Activated CD4-positive, alpha-beta memory T cell treated with anti-CD3 and anti-CD28 coated beads for 36 hours (primary cell): ENCODE measurements at places on chromosomes 11 and 22. TPM values are rescaled to one million over a fixed set of nuclear protein-coding genes. Genes with fewer than 3 reads are reported as not detected.

- no peak overlapping the region for H3K27ac ChIP-seq
- no peaks in the 10 kb centered on the region for H3K27me3 ChIP-seq
- no peak overlapping the region for H3K4me3 ChIP-seq
- peaks cover 41% of the 10 kb centered on the region for H3K4me1 ChIP-seq
- DNase-seq, result peak; percentile 69
Observed at GRCh38 chr22:46758867-46759290, 3.6 kb upstream of the TBC1D22A start.

GRCh38 chr11:123584737-123585136 is 69.7 kb downstream of the SCN3B start:
- no peak overlapping the region for H3K27ac ChIP-seq
- no peaks in the 10 kb centered on the region for H3K27me3 ChIP-seq
- H3K36me3 ChIP-seq, result peaks cover 1% of the 10 kb centered on the region
- H3K4me1 ChIP-seq, result peaks cover 5% of the 10 kb centered on the region
- H3K4me3 ChIP-seq, result no peak overlapping the region
- no peak for DNase-seq

DNA sequence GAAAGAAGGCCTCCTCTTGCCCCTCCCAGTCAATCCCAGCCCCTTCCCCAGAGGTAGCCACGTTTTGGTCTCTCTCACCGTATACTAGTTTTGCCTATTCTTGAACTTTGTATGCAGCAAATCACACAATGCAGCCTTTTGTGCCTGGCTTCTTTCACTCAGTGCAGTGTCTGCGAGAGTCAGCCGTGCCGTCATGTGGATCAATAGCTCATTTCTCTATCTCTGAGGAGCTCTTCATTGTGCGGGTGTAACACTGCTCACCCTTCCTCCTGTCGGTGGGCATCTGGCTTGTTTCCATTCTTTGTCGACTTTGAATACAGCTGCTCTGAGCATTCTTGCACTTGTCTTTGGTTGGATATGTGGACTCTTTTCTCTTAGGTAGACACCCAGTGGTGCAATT is 146.5 kb downstream of the CACNA1I start:
- no peaks in the 10 kb centered on the region for H3K27me3 ChIP-seq
- H3K27ac ChIP-seq, result no peak overlapping the region
- no peak for DNase-seq
- H3K4me1 ChIP-seq, result peaks cover under 1% of the 10 kb centered on the region

GRCh38 chr22:20565079-20565734 is 57.8 kb downstream of the MED15 start:
- peak overlapping the region; percentile 21 for H3K27ac ChIP-seq
- H3K36me3 ChIP-seq, result peaks cover 60% of the 10 kb centered on the region
- H3K4me3 ChIP-seq, result no peak overlapping the region
- no peaks in the 10 kb centered on the region for H3K27me3 ChIP-seq
- DNase-seq, result peak; percentile 38

DNA sequence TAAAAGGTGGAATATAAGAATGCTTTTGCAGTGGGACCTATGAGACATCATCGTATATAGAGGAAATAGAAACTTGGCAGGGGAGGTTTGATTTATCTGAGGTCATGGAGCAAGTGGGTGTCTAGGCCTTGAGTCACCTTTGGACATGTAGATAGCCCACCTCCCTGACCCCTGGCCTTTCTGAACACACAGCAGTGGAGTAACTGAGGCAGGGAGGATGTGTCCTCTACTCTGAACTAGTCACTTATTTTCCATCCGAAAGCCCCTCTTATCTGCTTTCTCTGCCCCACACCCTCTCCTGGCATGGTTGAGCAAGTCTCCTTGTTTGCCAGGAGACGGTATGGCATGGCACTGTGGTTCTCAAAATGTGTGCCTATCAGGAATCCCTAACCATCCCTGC is 7.9 kb downstream of the CD82 start:
- DNase-seq, result peak; percentile 62
- H3K36me3 ChIP-seq, result peaks cover 42% of the 10 kb centered on the region
- H3K27me3 ChIP-seq, result no peaks in the 10 kb centered on the region
- peak overlapping the region; percentile 57 for H3K4me3 ChIP-seq
- H3K27ac ChIP-seq, result peak overlapping the region; percentile 99

DNA sequence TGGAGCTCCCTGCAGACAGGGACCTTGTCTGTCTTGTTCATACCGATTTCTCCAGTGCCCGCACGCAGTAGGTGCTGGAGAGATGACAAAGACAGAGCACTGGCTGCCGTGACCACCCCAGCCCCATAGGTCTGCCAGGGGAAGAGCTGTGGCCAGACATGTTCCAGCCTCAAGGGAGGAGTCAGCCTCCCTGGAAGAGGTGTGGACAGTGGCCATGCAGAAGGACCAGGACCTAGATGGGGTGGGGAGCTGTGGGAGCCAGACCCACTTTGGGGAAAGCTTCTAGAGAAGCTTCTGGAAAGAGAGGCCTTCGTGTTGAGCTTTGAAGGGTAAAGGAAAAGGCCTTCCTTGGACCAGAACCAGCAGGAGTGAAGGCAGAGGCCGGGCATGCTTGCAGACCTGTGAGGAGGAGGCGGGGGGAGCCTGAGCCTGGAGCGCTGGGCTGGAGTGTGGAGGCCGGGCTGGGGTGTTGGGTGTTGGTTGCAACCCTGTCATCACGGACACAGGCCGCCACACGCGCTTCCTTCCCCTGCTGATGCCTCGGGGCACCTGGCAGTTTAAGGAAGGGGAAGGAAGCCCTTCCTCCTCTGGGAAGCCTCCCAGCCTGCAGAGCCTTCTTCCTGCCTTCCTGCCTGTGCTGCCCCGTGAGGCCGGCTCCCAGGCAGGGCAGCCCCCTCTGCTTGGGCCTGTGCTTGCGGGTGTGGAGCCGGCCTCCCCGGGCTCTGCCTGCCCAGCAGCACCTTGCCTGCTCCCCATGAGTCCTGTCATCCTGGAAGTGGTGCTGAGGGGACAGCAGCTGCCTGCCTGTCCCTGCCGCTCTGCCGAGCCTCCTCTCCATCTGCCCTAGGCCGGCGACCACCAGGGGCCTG is 12.3 kb downstream of the RELT start:
- no peaks in the 10 kb centered on the region for H3K36me3 ChIP-seq
- H3K4me3 ChIP-seq, result no peak overlapping the region
- DNase-seq, result no peak
- H3K27ac ChIP-seq, result peak overlapping the region; percentile 18
- peaks cover 40% of the 10 kb centered on the region for H3K4me1 ChIP-seq

The CNGA4 gene
- not detected for total RNA-seq

GRCh38 chr11:1920128-1920908 is 815 bp downstream of the TNNT3 start:
- no peak overlapping the region for H3K4me3 ChIP-seq
- peaks cover 9% of the 10 kb centered on the region for H3K4me1 ChIP-seq
- H3K27ac ChIP-seq, result no peak overlapping the region
- DNase-seq, result no peak
- peaks cover 4% of the 10 kb centered on the region for H3K27me3 ChIP-seq

GRCh38 chr11:120025606-120026335 is 112.1 kb downstream of the TRIM29 start:
- H3K27ac ChIP-seq, result no peak overlapping the region
- no peak for DNase-seq
- no peaks in the 10 kb centered on the region for H3K36me3 ChIP-seq
- H3K4me3 ChIP-seq, result no peak overlapping the region

DNA sequence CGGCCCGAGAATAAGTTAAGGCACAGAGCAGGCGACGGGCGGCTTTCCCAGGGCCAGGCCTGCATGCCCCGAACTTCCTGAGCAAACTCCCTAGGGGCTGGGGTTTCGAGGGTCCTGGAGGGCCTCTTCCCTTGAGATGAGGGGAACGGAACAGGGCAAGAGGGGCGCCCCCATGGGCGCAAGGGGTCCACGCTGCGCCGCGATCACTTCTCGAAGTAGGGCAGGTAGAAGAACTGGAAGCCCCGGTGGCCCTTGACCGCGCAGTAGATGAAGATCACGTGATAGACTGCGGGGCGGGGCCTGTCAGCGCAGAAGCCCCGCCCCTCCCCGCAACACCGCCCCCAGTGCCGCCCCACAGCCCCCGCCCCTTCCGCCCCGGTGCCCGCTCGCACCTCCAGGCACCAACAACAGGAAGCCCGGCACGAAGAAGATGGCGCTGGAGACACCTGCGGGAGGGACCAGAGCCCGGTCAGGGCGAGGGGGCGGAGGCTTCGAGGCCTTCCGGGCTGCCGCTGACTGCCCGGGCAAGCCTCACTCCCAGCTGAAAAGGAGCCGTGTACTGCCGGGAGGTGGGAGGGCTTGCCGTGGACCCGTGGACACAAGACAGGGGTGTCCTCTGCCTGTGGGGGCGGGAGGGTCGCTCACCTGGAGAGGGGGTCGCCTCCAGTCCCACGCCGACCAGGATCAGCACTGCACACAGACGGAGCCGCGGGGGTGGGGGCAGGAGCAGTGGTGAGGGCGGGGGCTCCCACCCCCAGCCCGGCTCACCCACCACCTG is 4.5 kb downstream of the TMEM134 start:
- peaks cover 34% of the 10 kb centered on the region for H3K4me1 ChIP-seq
- peaks cover 5% of the 10 kb centered on the region for H3K36me3 ChIP-seq
- peak; percentile 96 for DNase-seq
- H3K27me3 ChIP-seq, result no peaks in the 10 kb centered on the region
- H3K27ac ChIP-seq, result peak overlapping the region; percentile 93
- peak overlapping the region; percentile 89 for H3K4me3 ChIP-seq

- H3K27ac ChIP-seq, result no peak overlapping the region
- H3K36me3 ChIP-seq, result no peaks in the 10 kb centered on the region
- H3K4me1 ChIP-seq, result no peaks in the 10 kb centered on the region
- no peak overlapping the region for H3K4me3 ChIP-seq
- no peak for DNase-seq
Observed at GRCh38 chr11:40045312-40045711, 1414.1 kb downstream of the LRRC4C start.

DNA sequence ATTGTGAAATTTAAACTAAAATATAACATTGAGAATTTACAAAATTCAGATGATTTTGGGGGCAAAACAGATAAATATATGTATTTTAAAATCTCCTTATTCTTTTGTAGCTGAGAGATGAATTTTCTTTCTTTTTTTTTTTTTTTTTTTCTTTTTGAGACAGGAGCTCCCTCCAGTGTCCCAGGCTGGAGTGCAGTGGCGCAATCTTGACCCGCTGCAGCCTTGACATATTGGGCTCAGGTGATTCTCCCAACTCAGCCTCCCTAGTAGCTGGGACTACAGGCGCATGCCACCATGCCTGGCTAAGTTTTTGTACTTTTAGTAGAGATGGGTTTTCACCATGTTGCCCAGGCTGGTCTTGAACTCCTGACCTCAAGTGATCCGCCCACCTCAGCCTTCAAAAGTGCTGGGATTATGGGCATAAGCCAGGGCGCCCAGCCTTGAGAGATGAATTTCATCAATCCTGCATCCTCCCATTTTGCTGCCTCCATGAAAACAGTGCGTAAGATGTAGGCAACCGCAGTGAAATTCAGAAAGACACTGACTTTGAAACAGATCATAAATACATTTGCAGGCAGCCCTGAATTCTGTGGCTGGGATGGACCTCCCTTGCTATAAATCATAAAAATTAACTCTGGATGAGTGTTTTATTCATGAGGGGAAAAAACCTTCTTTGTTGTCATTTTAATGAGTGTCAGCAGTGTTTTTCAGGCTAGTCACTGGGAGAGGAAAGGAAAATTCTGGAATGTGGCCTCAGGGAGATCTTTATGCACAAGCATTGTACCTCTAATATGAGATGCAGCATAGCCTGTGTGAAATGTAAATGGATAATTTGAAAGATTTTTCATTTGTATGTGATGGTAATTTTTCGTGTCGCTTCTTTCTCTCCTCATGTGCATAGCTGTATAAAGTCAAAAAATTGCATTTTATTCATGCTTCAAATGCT is 14.4 kb downstream of the ELMOD1 start:
- H3K4me3 ChIP-seq, result no peak overlapping the region
- no peak for DNase-seq
- no peaks in the 10 kb centered on the region for H3K4me1 ChIP-seq

GRCh38 chr11:57321388-57322255 is 3.1 kb downstream of the TNKS1BP1 start:
- H3K27me3 ChIP-seq, result no peaks in the 10 kb centered on the region
- no peak for DNase-seq
- peaks cover 33% of the 10 kb centered on the region for H3K4me1 ChIP-seq

DNA sequence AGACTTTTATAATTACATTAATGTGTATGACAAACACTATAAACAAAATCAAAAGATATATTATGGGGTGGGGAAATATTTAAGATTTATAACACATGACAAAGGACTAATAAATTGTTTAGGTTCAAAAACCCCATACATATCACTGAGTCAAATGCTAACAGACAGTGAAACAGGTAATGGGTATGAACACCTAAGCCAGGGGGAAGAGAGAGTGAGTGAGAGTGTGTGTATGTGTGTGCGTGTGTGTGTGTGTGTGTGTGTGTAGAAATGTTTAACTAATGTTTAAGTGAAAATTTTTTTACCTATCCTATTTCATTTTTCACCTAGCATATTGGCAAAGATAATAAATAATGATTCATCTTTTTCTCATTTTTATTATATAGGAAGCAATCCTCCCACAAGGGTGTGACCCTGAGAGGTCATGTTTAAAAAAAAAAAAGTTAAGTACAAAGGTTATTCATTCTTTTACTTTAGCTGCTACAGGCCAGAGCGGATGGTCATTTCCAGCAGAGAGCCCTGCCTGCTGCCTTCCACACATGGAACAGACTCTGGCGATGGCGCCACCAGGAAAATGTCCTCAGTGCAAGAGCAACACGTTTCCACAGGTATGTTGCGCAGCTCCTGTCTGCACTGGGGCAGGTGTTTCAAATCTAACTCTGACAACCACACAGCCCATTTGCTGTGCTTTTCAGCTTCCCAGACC is 72.9 kb downstream of the PISD start:
- peaks cover 33% of the 10 kb centered on the region for H3K4me1 ChIP-seq
- peak overlapping the region; percentile 18 for H3K27ac ChIP-seq
- H3K27me3 ChIP-seq, result no peaks in the 10 kb centered on the region
- peaks cover 52% of the 10 kb centered on the region for H3K36me3 ChIP-seq
- no peak overlapping the region for H3K4me3 ChIP-seq

DNA sequence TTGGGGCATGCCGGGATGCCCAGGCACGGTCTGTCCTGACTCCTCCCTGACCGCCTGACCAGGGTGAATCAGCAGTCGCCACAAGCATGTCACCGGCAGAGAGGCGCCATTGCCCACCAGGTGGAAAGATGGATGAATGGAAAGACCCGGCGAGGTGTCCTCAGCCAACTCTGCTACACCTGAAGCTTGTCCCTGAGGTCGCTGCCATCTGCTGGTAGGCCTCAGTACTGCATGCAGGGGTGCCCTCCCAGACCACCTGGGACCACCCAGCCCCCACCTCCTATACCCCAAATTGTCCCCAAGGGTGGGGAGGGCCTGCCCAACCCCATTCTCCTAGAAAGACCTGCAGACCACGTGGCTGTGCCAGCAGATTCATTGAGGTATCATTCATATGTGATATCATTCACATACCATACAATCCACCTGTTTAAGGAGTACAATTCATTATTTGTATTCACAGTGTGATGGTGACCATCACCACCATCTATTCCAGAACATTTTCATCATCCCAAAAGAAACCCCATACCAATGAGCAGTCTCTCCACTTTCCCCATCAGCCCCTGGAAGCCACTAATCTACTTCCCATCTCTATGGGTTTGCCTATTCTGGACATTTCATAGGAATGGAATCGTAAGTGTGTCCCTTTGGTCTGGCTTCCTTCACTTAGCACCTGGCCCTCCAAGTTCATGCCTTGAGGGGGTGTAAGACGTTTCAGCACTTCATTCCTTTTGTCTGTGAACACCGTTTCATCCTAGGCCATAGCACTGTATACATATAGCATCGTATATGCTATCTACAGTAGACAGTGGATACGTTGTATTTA is 17.5 kb downstream of the FGF3 start:
- no peaks in the 10 kb centered on the region for H3K36me3 ChIP-seq
- H3K27ac ChIP-seq, result no peak overlapping the region
- peaks cover 3% of the 10 kb centered on the region for H3K27me3 ChIP-seq
- H3K4me3 ChIP-seq, result no peak overlapping the region
- peak; percentile 42 for DNase-seq
